HS-5 (cell line): ENCODE measurements at places on chromosomes 16 and 17.

GRCh38 chr16:8380311-8380710 lies 210.0 kb downstream of the TMEM114 start:
- no peak for DNase-seq

- no peak for DNase-seq
Observed at GRCh38 chr17:78896091-78896833, 6.7 kb downstream of the CEP295NL start.

DNA sequence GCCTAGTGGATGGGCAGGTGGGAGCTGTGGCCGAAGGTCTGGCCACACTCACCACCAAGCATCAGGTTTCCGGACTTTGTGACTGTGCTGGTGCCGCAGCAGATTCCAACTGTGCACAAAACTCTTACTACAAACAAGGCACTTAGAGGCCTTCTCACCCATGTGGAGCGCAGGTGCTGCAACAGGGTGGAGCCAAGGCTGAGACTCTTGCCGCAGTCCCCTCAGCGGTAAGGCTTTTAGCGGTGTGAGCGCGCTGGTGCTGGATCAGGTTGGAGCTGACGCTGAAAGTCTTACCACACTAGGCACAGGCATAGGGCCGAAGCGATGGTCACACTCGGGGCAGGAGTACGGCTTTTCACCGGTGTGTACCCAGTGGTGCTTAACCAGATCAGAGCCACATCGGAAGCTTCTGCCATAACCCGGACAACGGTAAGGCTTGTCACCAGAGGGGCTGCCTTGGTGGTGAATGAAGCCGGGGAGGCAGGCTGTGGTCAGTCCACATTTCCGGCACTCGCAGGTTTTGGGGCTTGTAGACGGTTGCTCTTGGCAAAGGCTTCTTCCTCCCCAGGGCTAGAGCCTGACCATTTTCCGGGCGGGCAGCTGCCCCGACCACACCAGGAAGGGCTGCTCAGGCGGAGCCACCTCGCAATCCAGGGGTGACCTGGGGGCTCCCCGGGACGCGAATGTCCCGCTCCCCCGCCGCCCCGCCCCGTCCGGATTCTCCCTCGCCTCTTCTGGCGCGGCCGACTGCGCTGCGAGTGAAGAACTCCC lies 1.0 kb upstream of the ARMC5 start:
- no peak for DNase-seq

DNA sequence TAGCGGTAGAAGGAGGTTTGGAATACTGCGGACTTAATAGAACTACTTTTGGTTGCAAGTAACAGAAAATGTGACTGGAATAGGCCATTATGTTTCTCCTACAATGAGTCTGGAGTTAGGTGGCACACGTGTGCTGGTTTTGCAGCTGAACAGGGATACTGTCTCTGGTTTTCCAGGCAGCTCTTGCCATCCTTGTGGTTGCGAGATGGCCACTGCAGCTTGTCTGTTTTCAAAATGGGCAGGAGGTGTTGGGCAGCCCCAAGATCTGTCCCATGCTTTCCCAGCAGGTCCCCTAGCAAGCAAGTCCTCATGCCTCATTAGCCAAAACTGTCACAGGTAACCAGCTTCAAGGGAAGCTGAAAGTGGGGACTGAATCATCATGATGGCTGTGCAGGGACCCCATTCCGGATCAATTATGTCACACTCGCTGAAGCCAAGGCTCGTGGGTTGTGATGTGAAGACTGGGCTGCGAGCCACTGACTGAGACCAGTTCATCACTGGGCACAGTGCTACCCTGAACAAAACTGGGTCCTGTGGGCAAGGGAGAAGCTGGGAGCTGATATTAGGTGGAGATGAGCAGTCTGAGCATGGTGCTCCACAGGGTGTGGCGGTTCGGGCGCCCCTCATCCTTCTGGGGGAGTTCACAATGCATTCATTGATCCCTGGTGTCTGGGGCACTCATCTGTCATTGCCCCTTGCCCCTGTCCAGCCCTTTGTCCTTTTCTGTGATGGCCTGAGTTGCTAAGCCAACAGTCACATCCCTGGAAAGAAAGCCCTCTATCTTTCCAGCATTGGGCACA lies 82.1 kb downstream of the KSR1 start:
- DNase-seq = no peak

DNA sequence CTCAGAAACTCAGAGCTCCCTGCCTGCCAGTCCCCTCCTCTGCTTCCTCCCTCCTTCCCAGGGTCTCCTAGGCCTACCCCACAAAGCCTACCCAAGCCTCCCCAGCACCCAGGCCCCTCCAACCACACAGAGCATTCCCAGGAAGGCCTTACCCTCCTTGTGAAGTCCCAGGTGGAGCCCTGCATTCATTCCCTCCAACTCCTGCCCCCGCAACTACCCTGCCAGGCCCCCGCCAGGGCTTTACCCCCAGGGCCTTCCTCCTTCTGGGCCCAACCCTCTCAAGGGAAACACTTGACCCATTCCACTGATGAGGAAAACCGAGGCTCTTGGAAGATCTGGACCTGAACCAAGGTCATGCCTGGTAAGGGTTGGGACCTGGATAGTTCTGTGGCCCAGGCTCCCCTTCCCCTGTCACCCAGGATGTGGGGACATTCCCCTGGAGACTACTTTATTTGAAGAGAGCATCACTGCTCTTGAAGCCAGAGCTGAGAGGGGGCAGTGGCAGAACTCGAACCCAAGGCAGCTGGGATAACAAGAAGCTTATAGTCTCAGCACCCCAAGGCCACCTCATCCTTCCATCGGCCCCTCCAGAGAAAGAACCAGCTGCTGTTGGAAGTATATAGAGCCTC lies 12.5 kb downstream of the PLLP start:
- no peak for DNase-seq

GRCh38 chr17:38613981-38614779 lies 8.4 kb upstream of the SRCIN1 start:
- no peak for DNase-seq

GRCh38 chr17:3015890-3016289 lies 47.5 kb downstream of the OR1D5 start:
- DNase-seq = peak; percentile 65

DNA sequence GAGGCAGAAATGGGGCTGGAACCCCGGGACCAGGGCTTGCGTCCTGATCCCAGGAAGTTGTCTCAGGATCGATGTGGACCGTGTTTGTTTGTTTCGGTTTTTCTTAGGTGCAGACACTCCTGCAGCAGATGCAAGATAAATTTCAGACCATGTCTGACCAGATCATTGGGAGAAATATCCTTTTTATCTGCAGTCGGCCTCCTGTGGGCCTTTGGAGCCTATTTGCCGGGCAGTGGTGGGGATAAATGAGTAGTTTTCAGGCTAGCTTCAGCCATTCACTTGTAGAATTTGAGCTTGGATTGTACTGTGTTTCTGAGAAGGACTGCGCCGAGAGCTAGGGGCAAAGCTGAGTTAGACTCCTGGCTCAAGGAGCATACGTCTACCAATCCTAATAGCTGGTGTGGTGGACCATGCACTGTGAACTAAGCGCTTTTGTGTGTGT lies 816 bp downstream of the HSBP1 start:
- DNase-seq = no peak

DNA sequence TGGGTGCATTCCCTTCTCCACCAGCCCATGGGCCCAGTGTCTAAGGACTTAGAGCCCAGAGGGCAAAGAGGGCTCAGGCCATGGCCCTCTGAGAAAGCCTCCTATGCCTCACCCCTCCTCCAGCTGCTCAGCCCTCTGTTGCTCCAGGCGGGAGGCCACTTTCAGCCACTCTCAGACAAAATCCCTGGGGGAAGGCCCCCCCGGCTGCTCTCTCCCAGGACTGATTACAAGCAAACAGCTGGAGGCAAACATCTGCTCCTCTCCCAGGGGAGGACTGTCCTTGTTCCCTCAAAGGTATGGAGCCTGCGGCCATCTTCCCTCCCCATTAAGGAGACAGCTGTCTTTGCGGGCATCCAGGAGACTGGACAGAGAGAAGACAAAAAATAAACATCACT lies 54.9 kb upstream of the DLX4 start:
- no peak for DNase-seq

GRCh38 chr17:82780971-82781893 lies 29.4 kb downstream of the TBCD start:
- DNase-seq = no peak

DNA sequence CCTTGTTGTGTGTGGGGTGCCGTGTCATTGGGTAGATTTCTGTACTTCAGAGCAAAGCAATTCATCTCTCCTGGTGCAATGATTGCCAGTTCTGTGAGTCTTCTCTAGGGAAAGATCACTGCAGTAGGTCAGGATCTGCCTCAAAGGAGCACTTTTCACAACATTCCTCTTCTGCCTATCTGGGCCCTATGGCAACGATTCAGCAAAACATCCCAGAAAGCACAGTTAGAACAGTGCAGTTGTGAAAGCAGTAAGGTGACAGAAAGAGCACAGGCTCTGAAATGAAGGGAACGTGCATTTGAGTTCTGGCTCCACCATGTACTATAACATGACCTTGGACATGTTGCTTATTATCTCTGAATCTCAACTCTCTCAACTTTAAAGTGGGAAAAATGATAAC lies 178.5 kb upstream of the N4BP1 start:
- DNase-seq = no peak

DNA sequence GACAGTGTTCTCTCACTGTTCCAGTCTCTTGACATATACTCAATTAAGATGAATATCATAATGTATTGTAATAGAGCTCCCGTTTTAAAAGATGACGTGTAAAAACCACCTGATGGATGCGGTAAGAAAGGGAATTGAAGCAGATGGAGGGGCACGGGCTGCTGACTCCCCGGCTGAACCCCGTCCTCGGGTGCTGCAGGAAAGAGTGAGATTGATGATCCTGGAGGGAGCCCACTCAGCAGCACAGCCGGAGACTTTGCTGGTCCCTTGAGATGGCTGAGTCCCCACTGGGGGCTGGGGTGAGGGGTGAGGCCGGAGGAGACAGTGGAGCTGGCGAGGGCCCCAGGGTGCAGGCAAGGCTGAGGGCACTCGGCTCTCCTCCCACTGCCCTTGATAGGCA lies 217.4 kb downstream of the RPTOR start:
- DNase-seq = no peak

DNA sequence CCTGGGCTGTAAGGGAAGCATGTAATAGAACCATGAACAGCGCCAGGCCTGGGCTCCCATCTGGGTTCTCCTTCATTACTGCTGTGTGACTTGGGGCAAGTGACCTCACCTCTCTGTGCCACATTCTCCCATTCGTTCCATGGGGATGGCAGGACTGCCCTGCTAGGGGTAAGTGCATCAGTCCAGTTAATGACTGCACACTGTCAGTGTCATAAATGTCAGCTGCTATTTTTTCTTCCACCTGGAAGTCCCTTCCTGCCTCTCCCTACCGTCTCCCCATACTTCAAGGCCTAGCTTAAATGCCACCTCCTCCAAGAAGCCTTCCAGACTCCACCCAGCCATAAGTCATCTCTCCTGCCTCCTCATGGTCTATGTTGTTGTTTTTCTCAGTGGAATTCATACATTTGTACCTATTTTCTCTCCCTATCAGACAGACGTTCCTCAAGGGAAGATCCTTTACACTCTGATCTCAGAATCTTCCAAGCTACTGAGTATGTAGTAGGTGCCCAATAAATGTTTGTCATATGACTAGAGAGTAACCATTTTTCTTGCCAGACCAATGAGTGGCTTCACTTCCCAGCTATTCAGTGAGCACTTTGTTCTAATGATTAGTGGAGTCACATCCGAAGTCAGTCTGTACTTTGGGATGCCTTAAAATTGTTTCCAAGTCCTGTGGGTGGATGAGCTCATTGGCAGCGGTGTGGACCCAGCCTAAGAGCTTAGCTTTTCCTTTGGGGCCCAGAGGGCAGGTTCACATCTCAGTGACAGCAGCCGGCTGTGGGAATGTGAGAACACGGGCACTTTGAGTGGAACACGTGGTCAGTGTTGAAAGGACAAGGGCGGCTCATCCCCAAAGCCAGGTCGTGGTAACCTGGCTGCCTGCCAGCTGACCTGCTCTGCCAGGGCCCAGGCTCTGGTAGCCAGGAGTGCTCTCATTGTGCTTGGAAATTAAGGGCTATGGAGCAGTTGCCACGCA lies 147.5 kb upstream of the GSE1 start:
- no peak for DNase-seq

- DNase-seq = no peak
Observed at GRCh38 chr16:67613808-67614207, 31.1 kb upstream of the CARMIL2 start.

GRCh38 chr17:48834973-48835372 lies 4.1 kb downstream of the CALCOCO2 start:
- DNase-seq = no peak

DNA sequence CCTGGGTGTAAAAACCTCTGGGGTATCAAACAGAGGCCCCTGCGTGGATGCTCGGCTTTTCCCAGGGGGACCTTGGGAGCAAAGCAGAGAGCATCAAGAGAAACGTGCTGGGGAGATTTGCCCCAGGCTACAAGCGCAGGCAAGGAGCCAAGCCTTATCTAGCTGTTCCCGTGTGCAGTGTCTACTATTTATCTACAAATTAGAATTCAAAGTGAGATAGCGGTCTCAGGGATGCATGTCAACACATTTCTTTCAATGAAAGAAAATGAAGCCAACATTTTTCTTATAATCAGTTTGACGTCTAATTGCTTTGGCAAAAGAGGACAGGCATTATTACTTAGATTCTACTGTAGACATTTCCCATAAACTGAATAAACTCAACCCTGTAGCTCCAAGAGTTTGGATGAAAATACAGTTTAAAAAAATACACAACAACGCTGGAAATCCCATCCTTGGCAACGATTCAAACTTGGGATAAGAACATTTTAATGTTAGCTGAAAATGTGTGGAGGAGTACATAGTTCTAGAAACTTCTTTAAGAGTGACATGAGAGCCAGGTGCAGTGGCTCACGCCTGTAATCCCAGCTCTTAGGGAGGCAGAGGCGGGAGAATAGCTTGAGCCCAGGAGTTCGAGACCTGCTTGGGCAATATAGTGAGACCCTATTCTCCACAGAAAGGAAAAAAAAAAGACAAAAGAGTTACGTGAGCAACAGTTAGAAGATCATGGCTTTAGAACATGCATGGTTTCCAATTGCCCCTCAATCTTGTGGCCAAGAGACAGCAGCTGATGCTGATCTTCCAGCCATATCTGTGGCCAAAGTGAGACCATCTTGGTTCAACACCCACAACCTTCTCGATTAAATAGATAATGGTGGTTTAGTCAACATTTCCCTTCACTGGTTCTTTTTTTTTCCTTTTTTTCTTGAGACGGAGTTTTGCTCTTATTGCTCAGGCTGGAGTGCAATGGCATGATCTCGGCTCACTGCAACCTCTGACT lies 7.2 kb downstream of the SPNS3 start:
- no peak for DNase-seq

GRCh38 chr17:74219576-74220133 lies 6.3 kb downstream of the TTYH2 start:
- no peak for DNase-seq
